B cell (primary cell): ENCODE measurements at places on chromosomes 5 and 9. TPM values are rescaled to one million over a fixed set of nuclear protein-coding genes. Genes with fewer than 3 reads are reported as not detected.

TSSK1B gene
- total RNA-seq, result not detected in 2 replicates

ZNF483 gene
- 3.0 and 3.3 TPM in 2 replicates for total RNA-seq

MEIKIN gene
- total RNA-seq, result 0.75 TPM in 1 of 2 replicates, not detected in the other

ACO1 gene
- total RNA-seq, result 9.1 and 9.9 TPM in 2 replicates

WDR31 gene
- total RNA-seq, result 0.62 and 1.0 TPM in 2 replicates

HOMER1 gene
- total RNA-seq, result 4.1 and 5.4 TPM in 2 replicates

PLPP6 gene
- total RNA-seq, result 12.8 and 14.3 TPM in 2 replicates

SHOC1 gene
- not detected in 2 replicates for total RNA-seq

C6 gene
- total RNA-seq, result not detected in 2 replicates

TEX48 gene
- not detected in 2 replicates for total RNA-seq

SPAG8 gene
- 5.4 and 5.6 TPM in 2 replicates for total RNA-seq

CDX1 gene
- not detected in 2 replicates for total RNA-seq

IRX1 gene
- total RNA-seq, result not detected in 2 replicates

ZNF454 gene
- 0.22 TPM in 1 of 2 replicates, not detected in the other for total RNA-seq

- no peaks in the 10 kb centered on the region for H3K27me3 ChIP-seq
- DNase-seq, result no peak
- no peak overlapping the region for H3K27ac ChIP-seq
- H3K36me3 ChIP-seq, result peaks cover 2% of the 10 kb centered on the region
- H3K4me3 ChIP-seq, result no peak overlapping the region
Observed at GRCh38 chr5:10681731-10682679, 79.0 kb downstream of the DAP start.

- H3K4me1 ChIP-seq, result no peaks in the 10 kb centered on the region
- no peaks in the 10 kb centered on the region for H3K36me3 ChIP-seq
- no peaks in the 10 kb centered on the region for H3K27me3 ChIP-seq
- no peak for DNase-seq
- H3K4me3 ChIP-seq, result no peak overlapping the region
- H3K27ac ChIP-seq, result no peak overlapping the region
Observed at GRCh38 chr5:162721125-162721524, 653.6 kb downstream of the GABRG2 start.

- H3K27me3 ChIP-seq, result no peaks in the 10 kb centered on the region
- peaks cover 34% of the 10 kb centered on the region for H3K4me1 ChIP-seq
- H3K4me3 ChIP-seq, result peak overlapping the region; percentile 24
- no peaks in the 10 kb centered on the region for H3K36me3 ChIP-seq
Observed at GRCh38 chr9:126411225-126411947, 84.8 kb downstream of the MVB12B start.

- H3K27me3 ChIP-seq, result no peaks in the 10 kb centered on the region
- no peak overlapping the region for H3K27ac ChIP-seq
- peaks cover 97% of the 10 kb centered on the region for H3K36me3 ChIP-seq
- no peak overlapping the region for H3K4me3 ChIP-seq
Observed at GRCh38 chr5:179615203-179615602, 8.3 kb downstream of the HNRNPH1 start.

DNA sequence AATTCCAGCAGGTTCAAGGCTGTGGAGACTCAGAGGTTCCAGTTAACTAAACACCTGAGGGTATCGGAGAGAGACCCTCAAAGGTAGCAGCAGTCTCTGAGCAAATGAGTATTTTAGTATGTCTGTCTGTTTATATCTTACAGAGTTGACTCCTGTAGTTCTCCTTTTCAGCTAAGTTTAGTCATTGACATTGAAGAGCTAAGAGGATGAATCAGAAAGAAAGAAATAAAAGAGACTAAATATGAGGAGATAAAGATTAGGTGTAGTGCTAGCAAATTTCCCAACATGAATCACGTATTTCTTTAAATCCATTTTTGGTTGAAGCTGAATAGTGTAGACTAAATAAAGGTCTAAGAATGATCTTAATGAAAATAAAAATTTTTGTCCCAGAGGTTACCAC is 474.0 kb upstream of the RGMB start:
- no peaks in the 10 kb centered on the region for H3K4me1 ChIP-seq
- H3K27me3 ChIP-seq, result no peaks in the 10 kb centered on the region
- no peak for DNase-seq
- no peak overlapping the region for H3K27ac ChIP-seq

DNA sequence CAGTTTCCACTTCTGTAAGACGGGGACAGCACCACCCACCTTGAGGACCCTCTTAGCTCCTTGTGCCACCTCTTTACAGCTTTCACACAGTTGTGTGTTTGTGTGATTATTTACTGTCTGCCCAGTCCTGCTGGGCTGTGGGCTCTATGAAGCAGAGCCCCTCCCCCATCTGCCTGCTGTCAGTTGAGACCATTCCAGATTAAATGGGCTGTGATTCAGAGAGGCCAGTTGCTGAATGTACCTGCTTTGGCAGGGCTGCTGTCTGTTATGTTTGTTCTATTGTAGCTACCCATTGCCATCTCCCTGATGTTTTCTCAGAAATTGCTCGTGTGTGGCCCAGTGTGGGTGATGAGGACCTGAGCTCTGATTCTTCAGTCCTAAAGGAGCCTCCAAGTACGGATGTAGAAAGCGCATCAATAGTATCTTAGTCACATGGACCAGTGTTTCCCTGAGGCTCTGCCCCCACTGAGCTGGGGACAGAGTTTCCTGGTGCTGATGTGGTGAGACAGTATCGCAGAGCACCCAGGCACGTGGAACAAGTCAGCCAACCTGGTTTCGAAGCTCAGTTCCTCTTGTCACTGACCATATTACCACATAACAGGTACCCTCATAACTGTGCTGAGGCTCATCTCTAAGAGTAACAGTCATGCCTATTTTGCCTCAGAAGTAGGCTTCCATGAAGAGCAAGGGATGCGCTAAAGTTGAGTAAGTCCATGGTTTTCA is 3.7 kb downstream of the ANGPTL2 start:
- H3K27ac ChIP-seq, result no peak overlapping the region
- DNase-seq, result peak; percentile 21
- H3K36me3 ChIP-seq, result no peaks in the 10 kb centered on the region
- H3K4me3 ChIP-seq, result no peak overlapping the region

DNA sequence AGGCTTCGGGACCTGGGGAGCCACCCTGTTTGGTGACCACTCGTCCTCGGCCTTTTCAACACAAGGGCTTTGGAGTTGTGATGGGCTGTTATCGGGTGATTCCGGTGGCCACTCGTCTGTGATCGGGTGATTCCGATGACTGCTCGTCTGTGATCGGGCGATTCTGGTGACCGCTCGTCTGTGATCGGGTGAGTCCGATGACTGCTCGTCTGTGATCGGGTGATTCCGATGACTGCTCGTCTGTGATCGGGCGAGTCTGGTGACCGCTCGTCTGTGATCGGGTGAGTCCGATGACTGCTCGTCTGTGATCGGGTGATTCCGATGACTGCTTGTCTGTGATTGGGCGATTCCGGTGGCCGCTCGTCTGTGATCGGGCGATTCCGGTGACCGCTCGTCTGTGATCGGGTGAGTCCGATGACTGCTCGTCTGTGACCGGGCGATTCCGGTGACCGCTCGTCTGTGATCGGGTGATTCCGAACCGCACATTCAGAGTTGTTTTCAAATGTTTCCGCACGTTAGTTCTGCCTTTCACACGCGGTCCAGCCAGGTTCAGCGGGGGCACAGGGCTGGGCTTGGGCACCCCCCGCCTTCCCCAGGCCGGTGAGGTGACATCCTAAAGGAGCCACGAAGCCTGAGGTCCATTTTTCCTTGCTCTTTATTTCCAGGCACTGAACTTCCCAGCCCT is 30.3 kb downstream of the TPPP start:
- H3K27me3 ChIP-seq, result no peaks in the 10 kb centered on the region
- H3K4me1 ChIP-seq, result no peaks in the 10 kb centered on the region
- no peak overlapping the region for H3K4me3 ChIP-seq
- no peak overlapping the region for H3K27ac ChIP-seq

DNA sequence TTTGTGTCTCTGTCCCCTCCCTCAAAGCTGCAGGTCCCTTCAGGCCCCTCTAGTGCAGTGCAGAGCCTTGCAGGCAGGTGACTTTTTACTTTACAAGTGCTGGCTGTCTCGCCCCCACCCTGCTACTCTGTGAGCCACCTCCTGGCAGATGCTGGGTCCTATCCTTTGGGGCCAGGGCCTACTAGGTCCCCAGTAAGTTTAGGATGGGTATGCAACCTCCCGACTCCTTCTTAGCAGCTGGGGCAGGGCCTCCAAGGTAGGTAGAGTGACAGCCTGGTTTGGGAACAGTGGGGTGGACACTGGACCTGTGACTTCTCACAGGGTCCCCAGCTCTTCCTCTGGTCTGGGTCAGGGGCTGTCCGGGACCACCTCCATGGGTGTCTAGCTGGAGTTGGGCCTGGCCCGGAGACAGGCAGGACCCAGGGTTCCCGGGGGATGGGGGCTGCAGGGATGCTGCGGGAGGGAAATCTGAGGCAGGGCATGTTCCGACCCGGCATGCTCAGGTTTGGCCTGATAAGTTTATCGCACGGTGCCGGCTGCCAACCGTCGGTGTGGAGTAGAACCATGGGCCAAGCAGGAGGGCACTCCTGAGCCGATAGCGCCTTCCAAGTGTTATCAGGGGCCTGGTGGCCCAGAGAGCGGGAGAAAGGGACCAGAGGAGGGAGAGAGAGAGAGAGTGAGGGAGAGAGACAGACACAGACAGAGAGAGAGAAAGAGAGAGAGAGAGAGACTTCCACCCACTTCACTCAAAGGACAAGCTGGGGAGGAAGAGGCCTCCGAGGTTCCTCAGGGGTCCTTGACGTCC is 20.5 kb downstream of the GFI1B start:
- H3K4me1 ChIP-seq, result peaks cover 10% of the 10 kb centered on the region
- no peak overlapping the region for H3K27ac ChIP-seq
- H3K36me3 ChIP-seq, result no peaks in the 10 kb centered on the region
- H3K4me3 ChIP-seq, result no peak overlapping the region

- no peaks in the 10 kb centered on the region for H3K36me3 ChIP-seq
- H3K4me1 ChIP-seq, result no peaks in the 10 kb centered on the region
- H3K27me3 ChIP-seq, result no peaks in the 10 kb centered on the region
- no peak for DNase-seq
- no peak overlapping the region for H3K27ac ChIP-seq
Observed at GRCh38 chr9:79273311-79273710, 298.5 kb upstream of the TLE4 start.

- no peaks in the 10 kb centered on the region for H3K27me3 ChIP-seq
- H3K4me1 ChIP-seq, result no peaks in the 10 kb centered on the region
- H3K36me3 ChIP-seq, result no peaks in the 10 kb centered on the region
- DNase-seq, result no peak
- no peak overlapping the region for H3K27ac ChIP-seq
- H3K4me3 ChIP-seq, result no peak overlapping the region
Observed at GRCh38 chr5:101370181-101370580, 467.1 kb upstream of the ST8SIA4 start.

DNA sequence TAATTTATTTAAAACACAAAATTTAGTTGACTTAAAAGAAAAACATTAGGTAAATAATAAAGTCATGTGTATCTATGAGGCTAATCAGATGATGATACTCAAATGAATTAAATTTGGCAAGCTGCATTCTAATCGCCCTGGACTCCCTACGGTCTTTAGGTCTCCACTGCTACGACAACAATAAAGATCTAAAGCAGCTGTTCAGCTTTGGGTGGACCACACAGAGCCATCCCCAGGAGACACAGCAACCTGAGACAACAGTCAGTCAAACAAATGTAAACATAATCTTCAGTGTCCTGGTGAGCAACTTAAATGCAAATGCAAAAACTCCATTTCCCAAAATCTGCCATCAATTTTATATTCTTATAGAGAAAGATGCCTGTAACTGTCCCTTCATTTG is 65.5 kb downstream of the MCTP1 start:
- no peak for DNase-seq
- no peak overlapping the region for H3K27ac ChIP-seq
- H3K4me3 ChIP-seq, result no peak overlapping the region
- H3K4me1 ChIP-seq, result no peaks in the 10 kb centered on the region

GRCh38 chr5:169545762-169546161 is 37.8 kb upstream of the SPDL1 start:
- no peaks in the 10 kb centered on the region for H3K4me1 ChIP-seq
- H3K27me3 ChIP-seq, result peaks cover 14% of the 10 kb centered on the region
- DNase-seq, result no peak
- no peak overlapping the region for H3K27ac ChIP-seq
- H3K36me3 ChIP-seq, result no peaks in the 10 kb centered on the region

- H3K4me1 ChIP-seq, result no peaks in the 10 kb centered on the region
- no peak overlapping the region for H3K27ac ChIP-seq
- H3K4me3 ChIP-seq, result no peak overlapping the region
- no peaks in the 10 kb centered on the region for H3K36me3 ChIP-seq
Observed at GRCh38 chr5:115806986-115807653, 9.3 kb downstream of the CDO1 start.

GRCh38 chr9:3397766-3398165 is 128.0 kb downstream of the RFX3 start:
- peaks cover 18% of the 10 kb centered on the region for H3K4me1 ChIP-seq
- DNase-seq, result no peak
- H3K27ac ChIP-seq, result peak overlapping the region; percentile 85
- H3K36me3 ChIP-seq, result no peaks in the 10 kb centered on the region
- H3K4me3 ChIP-seq, result peak overlapping the region; percentile 37

DNA sequence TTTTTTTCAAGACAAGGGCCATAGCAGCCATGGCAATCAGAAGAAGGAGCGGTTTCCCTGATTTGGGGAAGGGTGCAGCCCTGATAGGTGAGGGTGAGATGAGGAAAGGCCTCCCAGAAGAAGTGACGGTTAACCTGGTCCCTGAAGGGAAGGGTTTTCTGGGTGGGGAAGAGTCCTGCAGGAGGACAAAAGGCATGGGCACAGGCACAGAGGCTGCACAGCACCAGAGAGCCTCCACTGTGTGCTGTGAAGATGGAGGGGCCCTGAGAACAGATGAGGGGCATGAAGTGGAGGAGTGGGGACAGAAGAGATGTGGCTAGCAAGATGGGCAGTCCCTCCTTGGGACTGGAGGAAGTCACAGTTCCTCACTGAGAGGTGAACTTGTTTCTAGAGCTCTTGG is 46.3 kb upstream of the CXCL14 start:
- no peak for DNase-seq
- H3K27ac ChIP-seq, result no peak overlapping the region
- H3K4me3 ChIP-seq, result no peak overlapping the region

DNA sequence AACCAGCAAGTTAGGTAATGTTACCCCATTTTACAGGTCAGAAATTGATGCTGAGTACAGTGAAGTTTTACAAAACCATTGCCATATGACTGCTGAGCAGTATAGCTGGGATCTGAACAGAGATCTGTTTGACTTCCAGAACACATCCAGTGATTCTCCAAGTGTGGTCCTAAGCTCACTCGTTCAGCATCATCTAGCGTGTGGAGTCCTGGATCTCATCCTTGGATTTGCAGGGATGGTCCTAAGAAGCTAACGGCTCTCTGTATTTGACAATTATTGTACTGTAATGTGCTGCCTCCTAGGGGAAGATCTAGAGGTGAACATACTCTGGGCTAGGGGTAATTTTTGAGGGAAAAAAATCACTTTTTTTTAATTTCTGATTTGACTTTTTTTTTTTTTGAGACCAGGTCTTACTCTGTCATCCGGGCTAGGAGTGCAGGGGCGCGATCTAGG is 1.4 kb downstream of the SLC26A2 start:
- DNase-seq, result peak; percentile 26
- no peaks in the 10 kb centered on the region for H3K36me3 ChIP-seq
- H3K4me3 ChIP-seq, result no peak overlapping the region
- peaks cover 20% of the 10 kb centered on the region for H3K4me1 ChIP-seq
